ENCODE measurements at places on chromosomes 5 and 9.

GRCh38 chr9:7216004-7216841, 458.4 kb downstream of the KDM4C start:
- peak; percentile 45 for DNase-seq

DNA sequence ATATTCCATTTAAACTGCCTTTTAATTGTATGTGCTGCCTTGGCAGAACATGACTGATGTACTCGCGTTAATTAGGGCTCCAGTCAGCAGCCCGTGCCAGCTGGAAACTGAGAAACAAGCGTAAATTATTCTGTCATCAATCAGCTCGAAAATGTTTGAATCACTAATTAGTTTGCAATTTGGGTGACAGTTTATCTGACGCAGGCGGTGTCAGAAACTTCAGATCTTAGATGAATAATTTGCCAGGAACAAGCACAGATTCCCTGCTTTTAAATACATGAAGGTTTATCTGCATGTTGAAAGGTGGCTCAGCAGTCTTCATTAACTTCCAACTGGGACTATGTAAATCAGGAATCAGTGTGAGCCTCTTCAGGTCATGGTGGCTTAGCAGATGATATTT, 176.0 kb upstream of the TLE4 start:
- DNase-seq, result no peak

- DNase-seq, result no peak
Observed at GRCh38 chr5:145362266-145362665, 472.9 kb downstream of the PRELID2 start.

GRCh38 chr5:36575361-36575781, 31.0 kb upstream of the SLC1A3 start:
- no peak for DNase-seq

DNA sequence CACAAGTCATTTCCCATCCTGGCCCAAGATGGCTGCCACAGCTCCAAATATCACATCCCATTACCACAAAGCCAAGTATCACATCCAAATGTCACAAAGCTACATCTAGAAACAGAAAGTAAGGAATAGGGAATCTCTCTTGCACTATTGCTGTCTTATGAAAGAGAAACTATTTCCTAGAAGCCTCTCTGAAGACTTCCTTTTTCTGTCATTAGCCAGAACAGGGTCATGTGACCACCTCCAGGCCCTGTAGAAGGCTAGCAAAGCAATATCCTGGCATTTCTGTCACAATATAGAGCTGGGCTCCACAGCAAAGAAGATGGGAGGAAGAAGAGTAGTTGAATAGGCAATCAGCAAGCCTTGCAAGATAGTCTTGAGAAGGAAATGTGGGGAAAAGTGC, 99.2 kb downstream of the SH3TC2 start:
- DNase-seq, result no peak

GRCh38 chr9:132144708-132145365, 17.0 kb upstream of the NTNG2 start:
- no peak for DNase-seq

DNA sequence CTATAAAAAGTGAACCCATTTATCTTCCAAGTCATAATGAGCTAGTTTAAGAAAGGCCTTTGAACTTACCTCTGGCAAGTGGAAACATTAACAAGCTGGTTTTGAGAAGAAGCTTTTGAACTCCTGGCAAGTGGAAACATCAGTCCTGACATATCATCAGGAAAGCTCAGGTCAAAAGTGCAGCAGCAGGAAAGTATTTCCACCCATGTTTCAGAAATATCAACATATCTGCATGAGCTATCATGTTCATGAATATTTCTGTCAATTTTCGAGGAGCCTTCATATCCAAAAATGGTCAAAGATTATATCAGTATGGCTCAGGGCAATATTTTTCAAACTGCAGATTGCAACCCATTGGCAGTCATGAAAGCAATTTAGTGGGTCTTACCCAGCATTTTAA, 133.9 kb downstream of the PLK2 start:
- no peak for DNase-seq

GRCh38 chr9:21634951-21635350, 152.8 kb upstream of the IFNE start:
- no peak for DNase-seq

- no peak for DNase-seq
Observed at GRCh38 chr9:87556821-87557220, 59.2 kb downstream of the DAPK1 start.

- no peak for DNase-seq
Observed at GRCh38 chr5:148455185-148455584, 71.4 kb downstream of the FBXO38 start.
